ENCODE measurements at places on chromosomes 5 and 9.

GRCh38 chr5:172973127-172973916 is 10.2 kb upstream of the ATP6V0E1 start:
- no peak for DNase-seq

DNA sequence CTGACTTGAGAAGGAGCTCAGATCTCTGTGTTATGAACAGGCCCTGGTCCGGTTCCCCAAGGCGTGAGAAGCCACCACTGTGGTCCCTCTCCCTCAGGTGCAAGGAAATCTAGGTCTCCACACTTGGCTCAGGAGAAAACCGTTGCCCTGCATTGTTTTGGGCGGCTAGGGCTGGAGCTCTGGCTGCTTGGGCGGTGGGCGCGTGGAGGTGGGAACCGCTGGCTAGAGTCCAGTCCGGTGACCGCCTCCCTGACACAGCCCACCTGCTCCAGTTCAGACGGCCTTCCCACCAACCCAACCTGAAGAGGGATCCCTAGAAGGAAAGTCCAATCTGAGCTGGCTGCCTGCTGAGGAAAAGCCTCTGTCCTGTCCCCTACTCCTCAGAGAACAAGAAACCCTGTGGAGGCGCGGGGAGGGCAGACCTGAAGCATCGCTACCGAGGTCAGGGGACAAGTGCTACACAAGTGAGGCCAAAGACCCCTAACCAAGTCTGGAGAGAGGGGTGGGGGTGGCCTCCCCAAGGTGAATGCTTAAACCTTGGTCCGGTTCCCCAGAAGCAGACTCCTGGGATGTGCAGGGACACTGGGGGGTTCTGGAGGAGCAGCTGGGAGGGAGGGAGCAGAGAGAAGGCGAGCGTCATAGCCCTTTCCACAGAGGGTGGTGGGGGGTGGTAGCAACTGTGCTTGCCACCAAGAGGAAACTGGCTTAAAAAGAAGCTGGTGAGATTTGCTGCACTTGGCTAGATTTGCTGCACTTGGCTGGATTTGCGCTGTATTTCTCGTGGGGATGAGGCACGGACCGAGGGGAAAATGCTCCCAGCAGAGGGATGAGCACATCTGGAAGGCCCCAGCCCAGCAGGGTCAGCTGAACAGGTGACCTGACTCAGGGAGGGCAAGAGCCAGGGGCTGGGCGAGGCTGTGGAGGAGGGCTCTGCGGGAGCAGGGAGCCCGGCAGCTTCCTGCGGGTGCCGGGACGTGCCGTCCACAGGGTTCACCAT is 65.2 kb downstream of the RAPGEF1 start:
- no peak for DNase-seq

DNA sequence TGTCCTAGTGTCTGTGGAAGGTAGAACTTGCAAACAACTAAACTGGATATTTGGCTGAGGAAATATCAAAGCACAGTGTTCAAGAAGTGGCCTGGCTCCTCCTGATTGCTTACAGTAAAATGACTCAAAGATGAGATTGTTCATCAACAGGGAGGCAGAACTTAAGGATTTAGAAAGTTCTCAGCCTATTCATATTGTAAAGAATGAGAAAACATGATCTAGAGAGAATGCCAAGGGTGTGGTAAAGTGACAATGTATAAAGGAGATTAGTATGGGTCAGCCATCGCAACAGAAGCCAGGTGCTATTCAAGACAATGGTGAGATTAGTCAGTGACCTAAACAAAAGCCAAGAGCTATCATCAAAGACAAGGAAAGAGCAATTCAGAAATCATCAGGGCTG is 372.3 kb downstream of the SPOCK1 start:
- no peak for DNase-seq

DNA sequence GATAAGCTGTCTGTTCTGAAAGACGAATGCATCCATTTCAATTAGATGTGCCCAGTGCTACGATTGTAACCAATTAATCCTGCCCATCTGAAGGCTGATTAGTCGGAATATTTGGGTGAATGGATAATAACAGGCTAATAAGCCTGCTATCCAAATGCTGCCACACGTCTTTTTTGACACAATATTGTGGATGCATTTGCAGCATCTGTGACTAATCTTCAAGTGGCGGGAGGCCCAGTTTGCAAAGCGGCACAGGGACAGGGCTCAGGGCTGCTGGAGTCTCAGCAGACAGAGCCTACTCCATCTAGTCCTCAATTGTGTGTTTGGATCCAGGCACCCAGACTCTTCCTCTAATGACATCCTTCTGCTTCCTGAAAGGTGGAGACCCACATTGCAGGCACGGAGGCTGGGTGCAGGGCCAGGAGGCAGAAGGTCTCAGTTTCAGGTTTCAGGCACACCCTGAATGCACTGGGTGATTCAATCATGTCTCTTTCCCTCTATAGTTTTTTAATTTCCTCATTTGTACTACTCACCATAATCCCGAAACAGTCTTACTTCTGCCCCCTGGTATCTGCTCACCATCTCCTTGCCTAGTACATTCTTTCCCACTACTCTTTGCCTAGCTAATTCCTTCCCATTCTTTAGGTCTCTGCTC is 169.6 kb downstream of the ASTN2 start:
- no peak for DNase-seq

DNA sequence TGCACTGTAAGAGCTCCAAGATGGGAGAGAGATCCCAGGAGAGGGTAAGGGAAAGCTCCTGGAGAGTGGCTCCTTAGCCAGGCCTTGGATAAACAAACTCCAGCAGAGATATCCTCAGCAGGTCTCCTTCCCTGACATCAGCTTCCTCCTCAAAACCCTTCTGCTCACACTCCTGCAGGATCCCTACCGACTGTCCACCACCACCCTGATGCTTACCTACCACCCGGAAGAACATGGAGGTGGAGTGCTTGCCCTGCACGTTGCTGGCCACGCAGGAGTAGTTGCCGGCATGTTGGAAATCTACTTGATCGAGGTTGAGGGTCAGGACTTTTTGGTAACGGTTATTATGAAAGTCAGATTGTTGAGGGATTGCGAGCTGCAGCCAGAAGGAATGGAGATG is 9.3 kb downstream of the CSF1R start:
- no peak for DNase-seq

DNA sequence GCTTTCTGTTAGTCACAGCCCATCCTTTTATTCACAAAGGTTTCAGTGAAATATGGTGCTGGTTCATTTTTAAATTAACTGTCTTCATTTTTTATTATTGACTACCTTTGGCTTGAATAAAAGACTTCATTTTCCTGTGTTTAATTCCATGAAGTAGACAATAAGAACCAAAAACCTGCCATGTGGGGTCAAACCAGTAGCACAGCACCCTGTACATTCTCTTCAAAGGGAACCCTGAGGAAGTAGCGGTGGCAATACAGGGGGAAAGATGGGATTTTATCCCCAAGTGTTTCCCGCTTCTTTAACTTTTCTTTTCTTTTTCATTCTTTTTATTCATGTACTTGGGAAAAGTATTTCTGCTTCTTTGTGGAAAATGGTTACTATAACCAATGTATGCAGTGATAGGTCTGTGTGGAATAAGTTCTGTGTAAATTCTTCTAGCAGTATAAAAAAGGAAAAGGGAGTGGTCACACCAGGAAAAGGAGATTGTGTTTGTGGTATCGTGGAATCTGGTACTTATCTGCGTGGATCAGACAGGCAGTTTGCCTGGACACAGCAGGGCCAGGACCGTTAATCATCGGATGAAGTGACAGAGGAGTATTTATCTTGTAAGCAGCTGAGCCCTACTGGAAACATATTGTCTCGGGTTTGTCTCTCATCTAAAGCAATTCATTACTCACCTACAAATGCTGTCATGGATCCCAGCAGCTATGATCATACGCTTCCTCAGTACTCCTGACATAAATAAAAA is 94.2 kb downstream of the PPIC start:
- DNase-seq = no peak

DNA sequence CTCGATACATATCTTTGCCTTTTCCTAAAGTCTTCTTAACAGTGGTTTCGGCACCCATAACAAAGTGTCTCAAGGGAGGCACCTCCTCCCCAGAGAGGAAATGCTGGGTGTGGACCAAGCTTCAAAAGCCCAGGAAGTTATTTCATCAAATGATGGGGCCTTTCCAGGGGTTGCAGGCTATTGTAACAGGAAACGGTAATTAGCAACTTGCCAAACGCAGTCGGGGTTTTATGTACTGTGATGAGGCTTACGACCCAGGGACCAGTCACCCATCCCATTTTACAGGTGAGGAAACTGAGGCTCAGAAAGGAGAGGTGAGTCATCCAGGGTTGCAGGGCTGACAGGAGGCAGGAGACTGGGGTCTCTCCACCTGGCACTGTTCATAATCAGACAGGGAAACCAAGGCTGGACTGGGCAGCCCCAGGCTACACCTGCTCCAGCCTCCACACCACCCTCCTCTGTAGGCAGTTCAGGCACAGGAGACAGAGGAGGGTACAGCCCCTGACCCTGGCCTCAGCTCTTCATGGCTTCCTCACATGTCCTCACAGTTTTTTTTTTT is 30.0 kb upstream of the SUSD3 start:
- DNase-seq = no peak

DNA sequence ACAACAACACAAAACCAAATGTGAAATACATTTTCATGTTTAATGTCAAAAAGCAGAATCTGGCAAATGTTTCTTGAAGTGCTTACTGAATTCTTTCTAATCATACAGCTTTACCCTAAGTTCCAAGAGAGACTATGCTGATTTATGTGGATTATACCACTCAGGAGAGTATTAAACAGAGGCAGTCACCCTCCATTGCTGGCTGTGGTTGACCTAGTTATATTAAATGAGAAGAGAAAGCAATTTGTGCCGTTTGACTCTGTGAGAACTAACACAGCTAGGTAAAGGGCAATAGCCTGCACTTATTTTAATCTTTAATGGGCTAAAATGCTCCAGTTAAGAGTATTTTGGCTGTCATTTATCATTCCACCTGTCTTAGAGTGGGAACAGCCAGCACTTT is 62.6 kb downstream of the ELL2 start:
- DNase-seq = no peak

DNA sequence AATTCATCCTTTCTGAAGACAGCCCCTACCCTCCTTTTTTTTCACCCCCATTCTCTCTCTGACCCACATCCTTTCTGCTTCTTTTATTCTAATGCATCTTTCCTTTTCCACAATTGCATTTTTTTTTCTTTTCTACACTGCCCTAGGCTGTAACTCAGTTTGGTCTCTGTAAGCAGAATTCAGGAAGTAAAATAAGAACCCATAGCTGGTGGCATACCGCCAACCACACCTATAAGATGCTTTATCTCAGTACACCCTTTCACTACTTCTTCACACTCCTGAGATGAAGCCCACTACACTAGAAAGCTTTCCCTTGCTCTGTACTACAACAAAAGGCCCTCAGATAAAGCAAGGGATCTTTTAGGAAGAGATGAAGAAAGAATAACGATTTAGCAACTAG is 16.1 kb upstream of the TSSK1B start:
- DNase-seq = no peak

DNA sequence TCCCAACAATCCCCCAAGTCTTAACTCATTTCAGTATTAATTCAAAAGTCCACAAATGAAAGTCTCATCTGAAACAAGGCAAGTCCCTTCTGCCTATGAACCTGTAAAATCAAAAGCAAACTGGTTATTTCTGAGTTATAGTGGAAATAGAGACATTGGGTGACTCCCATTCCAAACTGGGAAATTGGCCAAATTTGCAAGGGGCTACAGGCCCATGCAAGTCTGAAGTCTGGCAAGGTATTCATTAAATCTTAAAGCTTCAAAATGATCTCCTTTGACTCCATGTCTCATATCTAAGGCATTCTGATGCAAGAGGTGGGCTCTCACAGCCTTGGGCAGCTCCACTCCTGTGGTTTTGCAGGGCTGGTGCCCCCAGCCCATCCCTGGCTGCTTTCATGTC is 167.9 kb downstream of the HTR1A start:
- no peak for DNase-seq

DNA sequence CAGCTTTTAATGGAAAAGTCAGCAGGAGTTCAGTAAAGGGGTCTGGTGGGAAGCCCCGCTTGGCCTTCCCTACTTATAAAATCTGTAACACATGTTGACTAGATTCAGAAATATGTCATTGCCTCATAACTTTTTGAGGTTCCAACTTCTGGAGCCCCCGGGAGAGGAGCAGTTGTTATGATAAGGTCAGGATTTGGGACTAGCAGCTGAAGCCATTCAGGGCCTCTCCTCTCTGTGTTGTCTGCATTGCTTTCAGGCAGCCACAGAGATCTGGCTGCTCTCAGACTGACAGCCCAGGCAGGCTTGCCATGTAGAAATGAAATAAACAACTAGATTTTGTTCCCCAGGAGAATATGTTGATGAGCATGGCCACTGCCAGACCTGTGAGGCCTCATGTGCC is 167.1 kb downstream of the RFK start:
- DNase-seq = no peak

DNA sequence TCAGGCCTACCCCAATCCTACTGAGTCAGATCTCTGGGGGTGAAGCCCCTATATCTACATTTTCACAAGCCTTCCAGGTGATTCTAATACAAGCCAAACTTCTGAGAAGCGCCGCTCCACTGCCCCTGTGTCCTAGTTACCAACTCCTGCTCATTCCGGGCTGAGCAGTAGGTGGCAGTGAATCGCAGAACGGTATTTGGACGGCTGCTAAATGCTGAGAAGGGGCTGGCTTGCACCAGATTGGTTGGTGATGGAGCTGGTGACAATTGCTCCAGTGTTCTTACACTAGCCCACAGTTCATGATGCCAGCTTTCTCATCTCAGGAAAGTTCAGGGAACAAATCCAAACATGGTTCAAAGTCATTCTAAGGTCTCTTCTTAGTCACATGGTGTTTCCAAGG is 31.1 kb upstream of the FGF1 start:
- DNase-seq = no peak

- DNase-seq = no peak
Observed at GRCh38 chr5:114265432-114266060, 96.3 kb upstream of the KCNN2 start.

DNA sequence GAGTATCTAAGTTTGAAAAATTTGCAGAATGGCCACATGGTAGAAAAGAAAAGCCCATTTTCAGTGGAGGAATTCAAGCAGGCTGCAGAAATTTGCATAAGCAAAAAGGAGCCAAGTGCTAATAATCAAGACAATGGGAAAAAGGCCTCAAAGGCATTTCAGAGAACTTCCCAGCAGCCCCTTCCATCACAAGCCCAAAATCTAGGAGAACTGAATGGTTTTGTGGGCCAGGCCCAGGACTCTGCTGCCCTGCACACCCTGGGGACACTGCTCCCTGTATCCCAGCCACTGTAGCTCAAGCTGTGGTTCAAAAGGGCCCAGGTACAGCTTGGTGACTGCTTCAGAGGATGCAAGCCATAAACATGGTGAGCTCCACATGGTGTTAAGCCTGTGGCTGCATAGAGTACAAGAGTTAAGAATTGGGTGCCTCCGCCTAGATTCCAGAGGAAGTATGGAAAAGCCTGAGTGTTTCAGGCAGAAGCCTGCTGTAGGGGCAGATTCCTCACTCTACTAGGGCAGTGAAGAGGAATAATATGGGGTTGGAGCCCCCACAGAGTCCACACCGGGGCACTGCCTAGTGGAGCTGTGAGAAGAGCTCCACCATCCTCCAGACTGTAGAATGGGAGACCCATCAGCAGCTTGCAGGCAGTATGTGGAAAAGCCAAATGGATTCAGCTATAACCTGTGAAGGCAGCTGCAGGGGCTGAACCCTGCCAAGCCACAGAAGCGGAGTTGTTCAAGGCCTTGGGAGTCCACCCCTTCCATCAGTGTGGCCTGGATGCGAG is 720.7 kb upstream of the CTNND2 start:
- DNase-seq = no peak

Data from mesothelial cell of epicardium (in vitro differentiated cells).